Stimulated activated CD4-positive, alpha-beta T cell treated with anti-CD3 and anti-CD28 coated beads, Interleukin-15, amount 100 ng/mL, for 1 hour (primary cell): ENCODE measurements at places on chromosomes 1 and 21.

GRCh38 chr1:108034396-108034795 lies 69.4 kb upstream of the VAV3 start:
- no peak for DNase-seq

GRCh38 chr1:40799351-40799867 lies 15.8 kb downstream of the KCNQ4 start:
- DNase-seq, result no peak

- DNase-seq, result no peak
Observed at GRCh38 chr1:1345860-1346500, 3.2 kb downstream of the DVL1 start.

- DNase-seq, result peak; percentile 20
Observed at GRCh38 chr1:204213668-204214662, at the start of gene GOLT1A. GOLT1A (minus strand) TSS chr1:204213988; CDS start chr1:204213906, 82 bp downstream.

DNA sequence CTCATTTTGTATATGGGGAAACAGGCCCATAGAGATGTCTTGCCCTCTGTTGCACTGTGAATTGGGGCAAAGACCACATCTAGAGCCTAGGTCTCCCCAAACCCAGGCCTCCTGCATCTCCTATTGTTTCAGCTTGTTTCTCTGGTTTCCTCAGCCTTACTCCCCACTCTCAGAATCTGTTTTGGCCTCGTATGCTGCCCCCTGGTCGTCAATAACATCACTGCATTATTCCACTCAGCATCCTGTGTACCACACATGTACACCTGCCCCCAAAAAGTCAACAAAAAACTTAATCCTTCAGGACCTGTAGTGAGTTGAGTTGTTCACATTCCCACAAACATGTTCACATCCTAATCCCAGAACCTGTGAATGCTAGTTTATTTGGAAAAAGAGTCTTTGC lies 184.8 kb downstream of the BRINP2 start:
- DNase-seq, result no peak

DNA sequence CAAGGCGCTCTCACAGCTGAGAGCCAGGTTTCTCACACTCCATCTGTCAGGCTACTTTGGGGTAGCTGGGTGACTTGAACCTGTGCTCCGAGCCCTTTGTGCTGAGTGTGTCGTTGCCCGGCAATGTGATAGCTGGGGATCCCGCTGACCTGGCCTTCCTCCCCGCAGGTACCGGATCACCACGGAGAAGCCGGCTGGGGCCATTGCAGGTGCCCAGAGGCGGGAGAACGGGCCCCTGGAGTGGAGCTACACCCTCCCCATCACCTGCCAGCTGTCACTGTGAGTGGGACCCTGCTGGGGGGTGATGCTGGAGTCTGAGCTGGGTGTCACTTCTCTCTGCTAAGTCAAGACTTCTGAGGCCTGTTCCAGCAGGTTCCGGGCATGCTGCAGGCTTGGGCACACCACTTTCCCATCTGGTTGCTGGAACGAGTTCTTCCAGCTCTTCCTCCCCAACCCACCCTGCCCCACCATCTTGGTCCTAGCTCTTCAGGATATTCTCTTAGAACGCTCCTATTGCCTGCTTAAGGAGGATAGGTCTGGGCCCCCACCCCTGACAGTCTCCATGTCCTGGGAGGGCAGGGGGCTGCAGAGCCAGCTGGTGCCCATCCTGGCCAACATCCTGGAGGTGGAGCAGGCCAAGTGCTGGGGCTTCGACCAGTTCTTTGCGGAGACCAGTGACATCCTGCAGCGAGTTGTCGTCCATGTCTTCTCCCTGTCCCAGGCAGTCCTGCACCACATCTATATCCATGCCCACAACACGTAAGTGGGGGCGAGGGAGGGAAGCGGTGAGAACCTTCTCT lies 7.5 kb downstream of the IKBKE start:
- DNase-seq, result no peak

DNA sequence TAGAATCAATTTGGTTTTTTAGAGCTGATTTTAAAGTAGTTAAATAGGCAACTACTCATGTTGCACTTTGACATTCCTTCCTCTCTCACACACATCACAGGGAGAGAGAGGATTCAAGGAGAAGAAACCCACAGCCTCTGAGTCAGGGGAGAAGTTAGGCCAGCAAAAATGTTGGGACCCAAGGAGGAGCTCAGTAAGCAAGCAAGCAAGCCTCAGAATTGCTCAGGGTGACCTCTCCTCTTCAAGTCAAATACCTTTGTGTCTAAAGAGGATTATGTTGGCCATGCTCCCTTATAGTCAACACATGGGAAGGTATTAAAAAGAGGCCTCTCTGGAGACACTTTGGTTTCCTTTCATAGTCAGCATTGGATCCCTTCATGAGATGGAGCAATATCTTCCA lies 80.5 kb upstream of the WARS2 start:
- DNase-seq, result no peak

DNA sequence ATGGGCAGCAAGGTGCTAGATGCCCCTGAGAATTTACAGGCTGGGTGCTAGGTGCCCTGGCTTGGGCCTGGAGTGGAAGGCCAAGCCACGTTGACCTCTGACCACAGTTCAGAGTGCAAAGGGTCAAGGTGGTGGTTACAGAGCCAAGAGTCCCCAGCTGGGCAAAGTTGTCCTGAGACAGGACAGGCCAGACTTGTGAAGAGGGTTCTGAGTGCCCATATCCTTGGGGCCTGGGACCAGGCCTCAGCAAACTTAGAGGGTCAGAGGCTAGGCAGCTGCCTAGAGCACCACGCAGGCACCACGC lies 18.9 kb upstream of the SELENON start:
- no peak for DNase-seq

DNA sequence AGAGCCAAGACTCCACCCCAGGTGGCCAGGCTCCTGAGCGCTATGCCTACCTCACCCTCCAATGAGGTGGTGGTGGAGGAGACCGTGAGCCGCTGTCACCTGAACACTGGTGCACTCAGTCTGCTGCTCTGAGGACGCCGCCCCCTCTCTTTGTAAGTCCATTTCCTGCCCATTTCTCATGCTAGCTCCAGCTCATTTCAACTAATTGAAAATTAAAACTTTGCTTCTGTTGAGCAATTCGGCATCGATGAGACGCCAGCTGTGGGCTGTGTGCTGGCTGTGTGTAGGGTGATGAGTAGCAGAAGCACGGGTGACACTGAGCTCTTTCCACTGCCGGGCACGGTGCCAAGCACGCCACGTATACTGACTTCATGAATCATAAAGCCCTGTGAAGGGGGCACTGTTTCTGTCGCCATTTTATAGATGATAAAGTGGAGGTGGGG lies 11.2 kb downstream of the TNFRSF1B start:
- peak; percentile 94 for DNase-seq

DNA sequence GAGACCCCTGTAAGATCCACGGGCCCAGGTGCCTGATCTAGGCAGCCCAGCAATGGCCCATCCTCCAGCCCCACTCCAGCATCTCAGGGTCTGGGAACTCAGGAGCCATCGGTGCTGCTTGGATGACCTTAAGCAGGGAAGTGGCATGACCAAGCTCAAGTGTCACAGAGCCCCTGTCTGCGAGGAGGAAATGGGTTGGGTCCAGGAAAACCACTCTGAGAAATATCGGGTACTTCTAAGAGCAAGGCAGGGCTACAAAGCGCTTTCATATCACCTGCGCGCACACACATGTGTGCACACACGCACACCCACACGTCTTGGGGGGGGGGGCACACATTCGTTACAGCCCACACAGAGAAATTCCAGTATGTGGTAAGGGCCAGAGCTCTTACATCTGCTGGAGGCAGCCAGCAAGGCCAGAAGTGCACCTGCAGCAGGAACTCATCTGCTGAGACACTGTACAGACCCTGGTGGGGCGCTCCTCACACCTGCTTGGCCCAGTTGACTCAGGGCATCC lies 32.6 kb upstream of the SPOCD1 start:
- peak; percentile 10 for DNase-seq

DNA sequence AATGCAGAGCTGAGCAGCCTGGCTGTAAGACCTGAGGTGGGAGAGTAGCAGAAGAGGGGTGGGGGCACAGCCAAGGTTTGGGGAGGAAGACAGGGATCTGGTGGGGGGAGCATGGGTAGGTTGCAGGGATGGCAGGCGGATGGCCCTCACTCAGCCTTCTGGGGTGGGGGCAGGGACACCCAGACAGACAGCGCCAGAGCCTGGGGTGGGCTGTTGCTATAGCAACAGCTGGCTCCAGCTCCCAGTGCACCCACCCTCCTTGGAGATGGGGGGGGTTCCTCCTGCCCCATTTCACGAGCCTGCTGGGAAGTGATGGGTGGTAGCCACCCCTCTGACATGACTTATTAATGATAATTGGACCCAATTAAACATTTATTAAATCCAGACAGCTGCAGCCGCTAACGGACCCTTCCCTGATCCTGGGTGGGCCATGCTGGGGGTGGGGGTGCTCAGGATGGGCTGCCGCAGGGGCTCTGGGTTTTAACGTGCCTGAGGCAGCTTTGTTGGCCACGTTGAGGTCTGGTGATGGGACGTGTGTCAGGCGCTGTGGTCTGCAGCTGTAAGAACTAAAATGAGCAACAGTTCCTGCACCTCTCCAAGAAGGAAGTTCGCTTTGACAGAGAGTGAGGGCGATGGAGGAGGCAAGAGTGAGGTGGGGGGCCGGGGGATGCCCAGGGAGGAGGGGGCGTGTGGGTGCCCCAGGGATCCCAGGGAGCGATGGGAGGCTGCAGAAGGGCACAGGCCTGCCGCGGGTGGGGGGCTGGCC lies 19.4 kb downstream of the AGRN start:
- no peak for DNase-seq

DNA sequence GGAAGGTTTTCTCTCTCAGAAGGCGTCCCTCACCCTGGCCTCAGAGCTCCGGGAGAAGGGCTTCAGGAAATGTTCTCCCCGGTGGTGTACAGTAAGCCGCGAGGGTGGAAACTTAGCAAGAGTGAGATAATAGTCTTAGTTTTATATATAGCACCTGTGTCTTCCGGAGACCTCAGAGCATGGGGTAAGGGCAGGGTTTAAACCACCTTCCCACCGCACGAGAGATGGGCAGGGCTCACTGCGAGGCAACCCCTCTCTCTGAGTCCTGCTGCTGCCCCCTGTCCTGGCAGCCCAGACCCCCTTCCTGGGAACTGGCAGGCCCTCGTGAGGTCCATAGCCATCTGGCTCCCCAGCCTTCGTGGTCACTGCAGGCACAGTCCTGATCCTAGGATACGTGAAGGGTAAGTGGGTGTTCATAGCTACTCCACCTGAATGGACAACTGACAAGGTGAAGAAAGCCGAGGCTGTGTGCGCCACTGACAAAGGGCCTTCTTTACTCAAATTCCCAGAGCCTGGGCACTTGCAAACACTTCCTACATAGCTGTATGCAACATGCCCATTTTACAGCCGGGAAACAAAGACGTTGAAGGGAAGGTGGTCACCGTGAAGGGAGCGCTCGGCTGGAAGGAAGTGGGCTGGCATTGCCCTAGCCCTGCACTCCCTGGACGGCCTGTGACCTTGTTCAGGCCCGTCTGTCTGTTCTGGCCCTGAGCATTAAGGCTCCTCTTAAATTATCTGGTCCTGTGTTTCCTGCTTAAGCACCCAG lies 26.9 kb downstream of the ITPKB start:
- DNase-seq, result no peak

- no peak for DNase-seq
Observed at GRCh38 chr1:81545734-81546133, 255.0 kb upstream of the ADGRL2 start.

DNA sequence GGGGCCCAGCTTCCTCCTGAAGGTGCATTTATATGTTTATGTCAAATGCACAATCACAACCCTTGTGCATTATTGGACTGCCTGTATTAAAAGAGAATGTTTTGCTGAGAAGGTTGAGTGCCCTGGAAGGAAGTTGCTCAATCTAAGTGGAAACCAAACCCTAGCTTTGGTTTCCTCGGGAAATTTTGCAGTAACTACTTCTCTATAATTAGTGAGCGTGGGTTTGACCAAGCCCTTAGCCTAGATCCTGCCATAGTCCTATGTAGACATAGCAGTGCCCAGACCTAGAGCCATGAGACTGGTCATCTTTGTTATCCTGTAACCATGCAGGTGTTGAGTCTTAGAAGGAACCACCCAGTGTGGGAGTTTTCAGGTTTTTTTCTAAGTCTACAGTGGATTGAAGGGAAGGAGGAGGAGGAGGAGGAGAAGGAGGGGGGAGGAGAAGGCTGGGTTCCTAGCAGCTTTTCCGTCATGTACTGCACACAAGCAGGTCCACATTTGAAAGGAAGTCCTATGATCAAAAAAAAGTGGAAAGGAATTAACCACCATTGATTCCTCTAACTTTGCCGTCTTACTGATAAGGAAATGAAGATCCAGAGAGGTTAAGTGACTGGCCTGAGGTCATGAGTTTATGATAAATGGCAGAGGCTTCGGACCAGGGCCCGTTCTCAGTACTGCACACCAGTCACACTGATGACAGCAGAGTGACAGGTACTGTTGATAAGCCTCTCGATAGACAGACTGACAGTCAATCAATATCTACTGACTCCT lies 72.2 kb upstream of the LYST start:
- no peak for DNase-seq

- no peak for DNase-seq
Observed at GRCh38 chr1:15683345-15684039, 628 bp upstream of the PLEKHM2 start.

DNA sequence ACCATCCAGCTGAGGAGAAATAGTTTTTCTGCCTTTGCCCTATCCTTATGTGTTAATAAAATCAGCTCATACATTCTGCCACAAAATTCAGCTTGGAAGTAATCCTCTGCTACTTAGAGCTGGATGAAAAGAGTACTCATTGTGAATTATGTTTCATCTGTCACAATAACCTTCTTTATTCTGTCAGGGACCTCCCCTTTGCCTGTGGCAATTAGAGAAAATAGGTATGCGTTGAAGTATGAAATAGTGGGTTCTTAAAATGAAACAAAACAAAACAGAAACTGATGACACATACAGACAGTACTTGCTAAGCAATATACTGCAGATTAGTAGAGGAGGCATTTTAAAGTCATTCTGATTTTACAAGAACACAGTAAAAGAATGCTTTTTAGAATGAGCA lies 578.5 kb downstream of the USP25 start:
- DNase-seq, result no peak

DNA sequence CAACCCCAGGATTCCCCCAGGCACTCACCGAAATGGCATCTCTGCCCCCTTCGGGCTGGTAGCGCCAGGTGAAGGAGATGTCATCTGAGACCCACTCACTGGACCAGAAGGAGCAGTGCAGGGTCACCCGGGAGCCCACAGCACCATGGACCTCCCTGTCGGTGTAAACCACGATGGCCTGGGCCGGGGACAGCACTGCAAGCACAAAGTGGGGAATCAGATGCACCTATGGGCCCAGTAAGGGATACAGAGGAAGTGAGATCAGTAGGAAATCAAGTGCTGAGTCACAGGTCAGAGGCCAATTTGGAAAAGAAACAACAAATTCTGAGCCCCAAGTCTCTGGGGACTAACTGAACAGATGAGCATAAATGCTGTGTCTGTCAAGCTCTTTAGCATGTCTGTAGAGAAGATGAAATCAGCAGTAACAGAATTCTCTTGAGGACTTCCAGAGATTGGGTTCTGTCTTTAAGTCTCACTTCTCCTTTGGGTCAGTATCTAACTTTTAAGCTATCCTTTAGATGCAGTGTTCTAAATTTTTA lies 2.5 kb downstream of the MPZ start:
- no peak for DNase-seq

DNA sequence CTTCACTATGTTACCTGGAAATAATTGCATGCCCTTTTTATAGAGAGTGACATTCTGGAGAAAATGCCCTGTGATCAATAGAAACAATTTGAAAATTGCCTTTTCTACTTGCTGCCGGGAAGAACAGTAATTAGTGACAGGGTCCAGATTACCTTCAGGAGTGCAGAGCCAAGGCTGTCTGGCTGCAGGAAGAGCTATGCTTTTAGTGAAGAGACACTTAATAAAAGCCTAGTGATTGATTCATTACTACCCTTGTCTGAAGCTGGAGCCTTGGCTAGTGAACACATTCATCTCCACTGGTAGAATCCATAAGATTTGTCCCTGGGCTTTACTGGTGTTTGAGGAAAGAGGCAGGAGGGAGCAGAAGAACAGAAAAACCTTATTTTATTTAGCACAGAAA lies 12.9 kb upstream of the DNASE2B start:
- no peak for DNase-seq
